Lung microvascular endothelial cell (primary cell): ENCODE measurements at places on chromosomes 5 and 9. TPM values are rescaled to one million over a fixed set of nuclear protein-coding genes. Genes with fewer than 3 reads are reported as not detected.

The HSPA5 gene
- total RNA-seq = 77.4 and 132 TPM in 2 replicates

The EGFLAM gene
- total RNA-seq = 0.20 and 0.22 TPM in 2 replicates

The PCDHB7 gene
- total RNA-seq = 0.44 and 2.4 TPM in 2 replicates

The OR1J2 gene
- total RNA-seq = not detected in 2 replicates

The HTR4 gene
- total RNA-seq = not detected in 2 replicates

The PCDHGA7 gene
- total RNA-seq = 0.65 and 0.99 TPM in 2 replicates

The GCNT4 gene
- under 0.01 TPM in 2 replicates for total RNA-seq

The HAVCR2 gene
- under 0.01 TPM in 1 of 2 replicates, not detected in the other for total RNA-seq

DNA sequence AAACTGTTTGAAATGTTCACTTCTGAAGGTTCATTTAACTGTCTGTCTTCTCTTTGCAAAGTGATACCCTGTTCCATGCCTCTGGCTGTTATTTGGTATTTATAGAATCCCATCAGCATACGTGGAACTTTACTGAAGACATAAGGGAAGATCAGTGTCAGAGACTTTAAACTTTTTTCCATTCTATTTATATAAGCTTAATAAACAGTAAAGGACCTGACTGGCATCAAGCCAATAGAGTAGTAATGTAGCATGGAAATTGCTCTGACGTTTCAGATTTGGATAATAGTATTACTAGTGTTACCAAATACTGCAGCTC lies 94.9 kb upstream of the MINAR2 start:
- no peak for DNase-seq

- no peak for DNase-seq
Observed at GRCh38 chr5:142862594-142862993, 92.4 kb downstream of the ARHGAP26 start.

DNA sequence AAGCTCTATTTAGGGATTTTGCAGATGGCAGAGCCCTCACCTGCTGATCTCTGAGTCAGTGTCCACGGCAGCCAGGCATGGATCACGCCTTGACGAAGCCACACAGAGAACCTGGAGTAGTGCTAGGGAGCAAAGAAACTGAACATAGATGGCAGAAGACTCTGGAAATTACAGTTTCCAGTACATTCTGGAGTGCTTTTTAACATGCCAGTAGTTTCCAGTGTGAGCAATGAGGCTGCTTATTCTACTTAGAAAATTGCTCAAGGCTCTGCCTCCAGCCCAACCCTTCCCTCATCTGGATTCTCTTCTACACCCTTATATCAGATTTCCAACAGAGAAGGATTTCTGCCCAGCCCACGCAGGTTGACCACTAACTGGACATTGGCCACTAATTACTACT lies 203.3 kb downstream of the ADAMTS12 start:
- no peak for DNase-seq

DNA sequence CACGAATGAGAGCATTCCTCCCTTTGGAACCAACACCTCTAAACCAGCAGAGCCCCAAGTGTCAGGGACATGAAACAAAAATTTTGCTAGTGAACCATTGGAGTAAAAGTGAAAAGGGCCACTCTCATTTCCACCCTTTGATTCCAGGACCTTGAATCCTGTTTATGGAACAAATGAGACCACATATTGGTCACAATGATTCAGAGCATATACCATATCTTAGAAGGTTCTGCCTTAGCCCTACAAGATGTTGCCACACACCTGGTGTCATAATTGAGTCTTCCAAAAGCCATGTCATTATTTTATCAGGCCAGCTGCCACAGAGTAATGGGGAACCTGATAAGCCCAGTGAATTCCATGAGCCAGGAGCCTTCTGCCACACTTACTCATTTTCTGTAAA lies 66.3 kb upstream of the ZBTB43 start:
- no peak for DNase-seq

DNA sequence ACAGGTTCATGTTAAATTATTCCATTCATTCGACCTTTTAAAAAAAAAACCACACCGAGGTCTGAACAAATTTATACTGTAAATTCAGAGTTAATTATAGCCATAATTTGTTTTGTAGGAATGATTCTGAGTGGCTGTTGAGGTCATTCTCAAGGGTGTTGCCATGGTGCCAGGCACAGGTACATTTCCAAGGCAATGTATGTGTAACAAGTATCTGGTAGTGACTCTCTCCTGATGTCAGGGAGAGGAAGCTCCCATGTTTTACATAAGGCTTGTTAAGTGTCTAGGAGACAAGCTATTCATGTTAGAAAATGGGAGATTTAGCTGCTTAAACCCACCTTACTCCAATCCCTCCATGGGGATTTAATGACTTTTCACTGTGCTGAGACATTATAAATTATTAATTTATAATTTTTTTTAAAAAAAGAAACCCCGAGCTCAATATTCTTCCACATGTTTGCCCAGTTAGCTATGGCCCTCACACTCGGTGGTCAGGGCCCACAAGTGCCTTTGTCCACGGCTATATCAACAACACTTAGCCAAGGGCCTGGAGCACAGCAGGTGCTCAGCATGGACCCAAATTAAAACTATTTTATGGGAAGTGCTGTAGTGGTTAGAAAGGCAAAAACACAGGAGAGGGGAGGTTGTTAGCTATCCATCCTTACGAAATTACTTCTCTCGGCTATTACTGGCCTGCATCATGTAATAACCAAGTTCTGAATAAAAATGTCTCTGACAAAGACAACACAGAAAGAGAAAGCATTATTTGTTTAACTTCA lies 154.6 kb upstream of the GNA14 start:
- no peak for DNase-seq
